Endothelial cell of umbilical vein (primary cell): ENCODE measurements at places on chromosomes 3 and 15. TPM values are rescaled to one million over a fixed set of nuclear protein-coding genes. Genes with fewer than 3 reads are reported as not detected.

DNA sequence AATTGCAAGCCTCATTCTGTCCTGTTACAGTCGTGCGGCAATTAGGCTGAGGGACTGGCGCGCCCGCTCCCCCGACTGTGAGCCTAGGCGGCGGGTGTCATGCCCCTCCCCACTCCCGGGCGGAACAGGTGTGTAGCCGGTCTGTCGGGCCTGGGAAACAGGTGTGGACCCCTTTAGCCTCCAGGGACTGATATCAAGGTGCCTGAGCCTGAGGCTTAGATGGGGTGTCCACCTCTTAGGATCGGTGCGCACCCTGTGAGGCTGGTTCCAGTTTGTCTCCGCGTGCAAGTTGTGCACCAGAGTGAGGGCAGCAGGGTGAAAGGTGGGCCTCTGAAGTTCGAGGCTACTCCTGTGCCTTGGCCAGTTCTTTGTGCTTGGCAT is 686 bp downstream of the VPS8 start:
- no peak for DNase-seq

DLL4 gene
- 55.2 and 75.8 TPM in 2 replicates for total RNA-seq

- no peak for DNase-seq
These were observed 20.5 kb downstream of the EHHADH start for GRCh38 chr3:185233328-185233727.

GRCh38 chr15:99435113-99435695 is 130.6 kb upstream of the MEF2A start:
- no peak for DNase-seq

- no peak for DNase-seq
These were observed 116.6 kb downstream of the TOP2B start for GRCh38 chr3:25547943-25548674.

SV2B gene
- not detected in 2 replicates for total RNA-seq

DNA sequence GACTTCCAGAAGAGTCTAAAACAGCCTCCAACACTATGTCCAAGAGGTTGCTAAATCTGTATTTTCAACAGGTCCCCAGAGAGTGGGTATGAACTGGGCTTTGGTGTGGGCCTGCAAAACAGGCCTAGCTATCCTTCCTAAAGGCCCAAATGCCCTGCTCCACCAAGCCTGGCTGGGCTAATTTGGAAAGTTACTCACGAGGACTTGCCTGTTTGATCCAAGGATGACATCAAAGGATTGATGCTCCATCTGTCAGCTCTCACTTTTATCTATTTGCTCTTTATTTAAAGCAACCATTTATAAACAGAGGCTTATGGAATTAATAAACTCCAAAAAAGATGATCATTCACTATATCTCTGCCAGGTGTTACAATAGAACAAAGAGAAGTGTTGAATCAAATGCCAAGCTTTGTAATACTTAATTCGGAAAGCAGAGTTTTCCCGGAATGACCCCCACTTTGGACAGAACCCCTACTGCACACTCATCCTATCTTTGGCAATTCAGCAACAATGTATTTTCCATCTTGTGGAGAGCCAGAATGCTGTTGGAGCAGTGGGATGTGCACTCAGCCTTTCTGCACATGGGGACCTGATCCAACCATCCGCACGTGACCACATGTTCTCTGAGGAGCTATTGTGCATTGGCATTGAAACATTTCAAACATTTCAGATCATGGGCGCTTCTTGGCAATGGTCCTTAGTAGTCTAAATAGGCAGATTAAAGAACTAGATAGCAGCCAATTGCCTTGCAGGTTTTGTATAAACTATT is 163.3 kb upstream of the THBS1 start:
- DNase-seq = no peak

GUCA1C gene
- not detected in 2 replicates for total RNA-seq

GOLGA8T gene
- total RNA-seq = not detected in 2 replicates
